Lung microvascular endothelial cell (primary cell): ENCODE measurements at places on chromosomes 3 and 15.

DNA sequence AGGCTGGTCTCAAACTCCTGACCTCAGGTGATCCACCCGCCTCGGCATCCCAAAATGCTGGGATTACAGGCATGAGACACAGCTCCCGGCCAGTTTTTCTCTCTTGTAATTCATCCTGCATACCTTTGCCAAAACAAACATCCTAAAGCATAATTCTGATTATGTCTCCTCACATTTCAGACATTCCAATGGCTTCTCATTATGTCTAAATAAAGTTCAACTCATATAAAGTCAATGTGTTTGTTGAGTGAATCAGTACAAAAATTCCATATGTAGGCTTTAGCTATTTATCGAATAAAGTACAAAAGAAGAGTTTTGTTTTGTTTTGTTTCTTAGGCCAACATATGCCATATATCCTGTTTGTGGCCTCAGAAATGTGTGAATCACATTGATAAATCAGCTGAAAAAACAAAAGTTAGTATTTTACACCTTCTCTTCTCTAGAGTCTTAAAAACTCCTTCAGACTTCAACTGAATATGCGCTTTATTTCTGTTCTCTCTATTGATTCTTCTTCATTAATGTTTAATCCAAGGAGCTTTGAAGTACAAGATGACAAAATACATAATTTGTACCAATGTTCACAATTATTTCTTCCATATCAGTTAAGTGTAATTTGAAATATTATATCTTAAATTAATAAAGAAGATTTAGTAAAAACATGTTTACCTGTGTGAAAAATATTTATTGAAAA, 165.8 kb downstream of the MECOM start:
- peak; percentile 72 for DNase-seq

DNA sequence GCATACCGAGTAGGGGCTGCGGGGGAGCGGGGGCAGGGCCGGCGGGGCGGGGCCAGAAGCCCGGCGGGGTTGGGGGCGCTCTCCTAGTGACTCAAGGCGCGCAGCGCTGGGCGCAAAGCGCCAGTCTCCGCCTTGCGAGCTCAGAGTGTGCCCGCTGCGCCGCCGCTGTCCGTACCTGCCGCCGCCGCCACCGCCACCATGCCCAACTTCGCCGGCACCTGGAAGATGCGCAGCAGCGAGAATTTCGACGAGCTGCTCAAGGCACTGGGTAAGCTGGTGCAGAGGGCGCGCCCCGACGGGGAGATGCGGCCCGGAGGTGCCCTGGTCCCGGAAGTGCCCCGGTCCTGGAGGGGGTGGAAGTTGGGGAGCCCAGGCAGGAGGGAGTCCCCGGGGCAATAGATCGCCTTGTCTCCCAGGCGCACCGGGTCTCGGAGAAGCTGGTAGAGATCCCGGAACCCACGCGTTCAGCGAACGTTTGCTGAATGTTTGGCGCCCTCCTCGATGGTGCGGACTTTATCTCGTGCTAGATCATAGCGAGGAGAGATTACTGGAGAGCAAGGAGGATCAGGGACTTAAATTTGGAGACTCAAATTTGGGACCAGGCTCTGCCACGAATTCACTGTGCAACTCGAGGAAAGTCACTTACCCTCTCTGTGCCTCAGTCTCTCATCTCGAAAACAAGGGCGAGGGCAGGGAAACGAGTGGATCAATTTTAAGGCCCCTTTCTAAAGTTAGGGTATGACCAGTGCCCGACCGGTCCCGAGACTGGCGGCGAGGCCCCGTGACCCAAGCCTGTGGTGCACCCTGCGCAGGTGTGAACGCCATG, at the start of gene CRABP1:
CRABP1 (plus strand) TSS at position 123 of the 826 bp plus-strand sequence; CDS start at position 199, 76 bp downstream.
- DNase-seq: no peak

DNA sequence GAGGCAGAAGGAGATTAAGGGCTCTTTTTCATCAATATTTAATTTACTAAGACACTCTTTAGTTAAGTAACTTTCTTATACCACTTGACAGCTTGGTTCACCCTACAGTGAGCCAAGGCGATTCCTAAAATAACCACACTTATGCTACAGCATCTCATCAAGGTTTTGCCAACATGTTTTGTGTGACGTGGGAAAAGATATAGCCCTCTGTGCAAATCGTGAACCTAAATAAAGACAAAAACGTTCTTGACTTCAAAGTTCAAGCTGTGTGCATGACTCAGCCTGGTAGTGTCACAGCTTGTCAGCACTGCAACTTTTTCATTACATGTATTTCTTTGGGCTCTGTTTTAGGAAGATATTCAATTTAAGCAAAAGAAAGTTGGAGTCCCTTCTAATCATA, 297.0 kb upstream of the EPHA3 start:
- DNase-seq: no peak

GRCh38 chr15:89109238-89109637, 21.0 kb downstream of the ABHD2 start:
- DNase-seq: no peak

- no peak for DNase-seq
These were observed 16.8 kb downstream of the NUP210 start for GRCh38 chr3:13403213-13403819.

DNA sequence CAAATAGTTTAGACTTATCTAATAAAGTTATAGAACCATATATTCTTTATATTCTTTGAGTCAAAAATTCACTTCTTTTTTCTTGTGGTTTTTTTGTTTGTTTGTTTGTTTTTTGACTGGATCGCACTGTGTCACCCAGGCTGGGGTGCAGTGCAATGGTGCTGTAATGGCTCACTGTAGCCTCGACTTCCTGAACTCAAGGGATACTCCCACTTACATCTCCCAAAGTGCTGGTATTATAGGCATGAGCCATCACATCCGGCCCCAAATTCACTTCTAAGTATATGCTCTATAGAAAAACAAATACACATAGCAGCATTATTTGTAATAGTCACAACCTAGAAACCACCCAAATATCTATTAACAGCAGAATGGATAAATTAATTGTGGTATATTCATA, 13.7 kb upstream of the SLTM start:
- peak; percentile 64 for DNase-seq

GRCh38 chr3:187902936-187903335, 157.7 kb upstream of the BCL6 start:
- no peak for DNase-seq

DNA sequence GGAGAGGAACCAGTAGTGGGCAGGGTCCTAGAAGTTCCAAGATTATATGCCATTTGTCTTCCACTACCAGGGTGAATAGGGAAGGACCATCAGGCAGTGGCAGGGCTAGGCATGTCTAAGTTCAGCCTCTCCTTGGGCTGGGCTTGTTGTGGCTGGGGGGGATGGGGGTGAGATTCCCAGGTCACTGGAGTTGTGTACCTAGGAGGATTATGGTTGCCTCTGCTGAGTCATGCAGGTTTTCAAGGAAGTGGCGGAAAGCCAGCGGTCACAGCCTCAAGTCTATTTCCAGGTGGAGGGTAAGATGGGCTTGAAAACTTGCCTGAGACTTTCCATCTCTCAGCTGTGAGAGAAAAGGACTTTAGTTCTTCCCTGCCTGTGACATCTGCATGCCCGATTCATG, 1407.1 kb downstream of the SI start:
- DNase-seq: no peak
